ENCODE measurements at places on chromosomes 3 and 15.

DNA sequence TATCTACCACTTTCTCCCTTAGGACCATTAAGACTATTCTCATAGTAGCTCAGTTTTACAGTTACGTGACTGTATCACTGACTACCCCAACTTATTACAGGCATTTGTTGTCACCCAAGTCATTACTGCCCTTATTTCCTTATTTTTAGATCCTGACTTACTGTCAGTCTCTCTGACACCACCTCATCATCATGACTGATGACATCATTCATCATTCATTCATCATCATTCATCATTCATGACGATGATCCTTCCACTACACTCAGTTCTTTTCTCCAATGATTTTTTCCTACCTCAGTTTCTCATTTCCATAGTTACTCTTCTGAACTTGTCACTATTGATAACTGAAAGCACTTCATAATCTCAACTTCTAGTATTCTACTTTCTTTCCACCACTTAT, 83.8 kb downstream of the ADAM10 start:
- no peak for DNase-seq

DNA sequence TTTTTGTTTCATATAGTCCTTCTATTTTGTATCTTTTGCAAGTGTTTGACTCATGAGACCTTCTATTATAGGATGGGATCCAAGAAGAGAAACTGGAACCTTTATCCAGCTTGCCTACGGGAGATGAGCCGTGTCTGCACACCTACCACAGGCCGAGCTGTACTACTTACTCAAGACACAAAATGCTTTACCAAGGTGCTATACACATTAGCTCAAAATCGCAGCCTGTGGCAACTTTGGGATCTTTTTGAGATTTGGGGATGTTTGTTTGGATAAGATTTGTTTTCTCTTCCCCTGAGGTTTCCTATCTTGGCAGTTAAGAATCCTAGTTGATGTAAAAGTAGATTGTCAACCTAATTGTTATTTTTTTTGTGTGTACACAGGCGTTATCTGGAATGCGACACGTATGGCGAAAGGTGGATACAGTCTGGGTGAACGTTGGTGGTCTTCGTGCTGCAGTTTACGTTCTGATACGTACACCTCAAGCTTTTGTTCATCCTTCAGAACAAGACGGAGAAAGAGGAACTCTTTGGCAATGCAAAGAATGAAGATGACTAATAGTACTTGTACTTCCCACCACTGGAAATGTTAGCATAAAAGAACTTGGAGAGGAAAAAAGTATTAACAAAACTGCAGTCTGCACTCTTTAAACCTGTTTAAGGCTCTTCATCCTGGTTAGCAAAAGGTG, 13.1 kb upstream of the SETD5 start:
- peak; percentile 48 for DNase-seq

DNA sequence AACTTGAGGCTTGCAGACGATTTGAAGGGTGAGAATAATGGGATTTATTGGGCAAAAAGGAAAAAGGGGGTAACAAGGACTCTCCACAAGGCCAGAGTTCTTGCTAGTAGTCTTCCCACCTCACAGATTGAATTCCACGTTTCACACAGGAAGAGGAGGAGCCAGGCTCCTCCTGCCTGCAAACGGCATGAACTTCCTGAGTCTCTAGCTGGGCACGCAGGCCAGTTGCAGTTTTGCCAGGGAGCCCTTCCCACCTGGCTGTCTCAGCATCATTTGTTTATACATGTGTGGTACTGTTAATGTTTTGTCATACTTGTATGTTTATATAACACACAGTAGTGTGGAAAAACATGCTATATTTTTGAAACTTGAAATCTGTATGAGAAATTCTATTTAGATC, 155.0 kb downstream of the NLGN1 start:
- DNase-seq: no peak

- no peak for DNase-seq
Observed at GRCh38 chr3:117433427-117433826, 723.8 kb downstream of the TUSC7 start.

GRCh38 chr15:46955576-46955975, 761.7 kb upstream of the SEMA6D start:
- no peak for DNase-seq

GRCh38 chr15:40352281-40352901, 1.6 kb downstream of the PHGR1 start:
- no peak for DNase-seq

DNA sequence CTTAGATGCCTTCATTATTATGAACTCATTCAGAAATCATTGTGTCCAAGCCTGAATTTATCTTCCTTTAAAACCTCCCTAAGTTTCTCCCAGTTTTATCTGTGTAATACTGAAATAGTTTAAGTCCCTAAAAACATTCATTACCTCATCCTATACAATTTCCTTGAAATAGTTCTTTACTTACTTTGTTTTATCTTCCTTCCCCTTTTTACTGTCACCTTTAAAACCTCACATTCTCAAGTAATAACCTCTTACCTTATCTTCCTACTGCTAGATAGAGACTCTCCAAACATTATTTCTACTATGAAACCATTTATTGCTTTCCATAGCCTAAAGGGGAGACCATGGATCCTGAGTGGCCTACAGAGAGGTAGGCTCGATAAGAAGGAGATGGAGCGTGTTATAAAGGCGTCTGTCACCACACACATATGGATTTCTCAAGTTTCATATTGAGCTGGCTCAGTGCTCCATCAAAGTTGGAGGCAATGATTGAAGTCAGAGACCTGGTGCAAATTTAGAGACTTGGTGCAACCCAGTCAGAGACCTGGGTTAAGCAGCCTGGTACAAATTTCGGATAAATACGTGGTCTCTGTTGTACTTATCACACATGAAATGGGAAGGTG, 140.4 kb downstream of the NFKBIZ start:
- no peak for DNase-seq

- DNase-seq: no peak
Observed at GRCh38 chr3:124116906-124117305, 125.0 kb upstream of the ROPN1 start.

DNA sequence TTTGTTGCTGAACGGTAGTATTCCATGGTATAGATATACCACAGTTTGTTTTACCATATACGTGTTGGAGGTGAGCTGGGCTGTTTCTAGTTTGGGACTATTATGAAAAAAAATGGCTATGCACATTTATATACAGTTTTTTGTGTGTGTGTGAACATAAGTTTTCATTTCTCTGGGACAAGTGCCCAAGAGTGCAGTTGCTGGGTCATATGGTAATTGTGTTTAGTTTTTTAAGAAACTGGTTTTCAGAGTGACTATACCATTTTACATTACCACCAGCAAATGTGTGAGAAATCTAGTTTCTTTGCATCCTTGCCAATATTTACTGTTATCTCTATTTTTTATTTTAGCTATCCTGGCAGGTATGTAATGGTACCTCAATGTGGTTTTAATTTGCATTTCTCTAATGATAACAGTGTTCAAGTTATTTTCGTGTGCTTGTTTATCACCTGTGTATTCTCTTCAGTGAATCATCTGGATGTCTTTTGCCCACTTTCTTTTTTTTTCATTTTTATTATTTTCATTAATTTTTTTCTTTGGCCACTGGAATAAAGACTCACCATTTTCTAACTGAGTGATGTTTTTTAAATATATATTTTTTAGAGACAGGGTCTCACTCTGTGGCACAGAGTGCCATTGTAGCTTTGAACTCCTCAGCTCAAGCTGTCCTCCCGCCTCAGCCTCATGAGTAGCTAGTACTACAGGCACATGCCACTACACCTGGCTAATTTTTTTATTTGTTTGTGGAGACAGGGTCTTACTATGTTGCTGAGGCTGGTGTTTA, 75.3 kb downstream of the ZNF609 start:
- no peak for DNase-seq

- no peak for DNase-seq
Observed at GRCh38 chr3:194067949-194068362, 68.0 kb upstream of the HES1 start.

- DNase-seq: peak; percentile 18
Observed at GRCh38 chr3:194984066-194984465, 286.9 kb downstream of the XXYLT1 start.

DNA sequence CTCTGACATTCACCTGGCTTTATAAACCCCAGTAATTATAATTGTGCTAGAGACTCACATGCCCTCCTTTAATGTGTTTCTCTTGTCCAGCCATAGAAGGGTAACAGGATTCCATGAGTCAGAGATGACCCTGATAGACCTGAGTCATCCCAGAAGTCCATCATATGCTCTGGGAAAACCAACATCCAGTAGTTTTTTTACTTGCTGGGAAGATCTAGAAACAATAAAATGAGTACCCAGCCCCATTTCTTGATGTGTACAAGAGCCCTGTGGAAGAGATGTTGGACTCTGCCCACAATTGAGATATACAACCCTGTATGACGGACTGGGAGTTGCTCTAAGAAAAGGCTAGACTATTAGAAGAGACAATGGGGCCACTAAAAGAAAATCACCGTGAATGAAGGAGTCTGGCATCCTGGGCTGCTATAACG, 22.4 kb upstream of the THUMPD3 start:
- DNase-seq: peak; percentile 50

GRCh38 chr3:169104972-169105371, 558.5 kb downstream of the MECOM start:
- no peak for DNase-seq

DNA sequence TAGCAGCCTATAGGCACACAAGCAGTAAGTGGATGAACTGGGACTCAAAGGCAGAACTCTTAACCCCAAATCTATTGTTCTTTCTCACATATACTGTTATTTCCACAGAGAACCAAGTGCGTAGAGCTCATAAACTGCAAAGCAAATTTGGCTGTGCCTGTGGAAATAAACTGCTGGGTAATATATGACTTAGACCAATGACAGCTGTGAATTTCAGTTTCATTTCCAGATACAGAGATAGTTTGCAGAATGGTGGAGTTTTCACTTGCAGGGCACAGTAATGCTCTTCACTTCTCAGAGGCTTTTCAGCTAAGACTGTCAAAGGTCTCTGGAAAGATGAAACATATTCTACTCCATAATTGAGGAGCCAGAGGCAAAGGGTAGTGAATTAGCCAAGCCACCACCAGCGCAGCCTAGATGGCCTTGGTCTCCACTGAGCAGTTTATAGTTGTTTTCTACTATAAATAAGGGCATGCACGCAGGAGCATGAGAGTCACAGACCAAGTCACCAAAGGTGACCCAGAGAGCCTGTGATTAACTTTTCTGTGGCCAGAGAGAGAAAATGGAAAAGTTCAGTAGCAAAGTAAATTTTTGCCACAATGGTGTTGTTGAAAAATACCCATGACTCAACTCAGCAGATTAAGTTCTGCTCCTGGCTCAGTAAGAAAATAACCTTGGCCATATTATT, 180.7 kb upstream of the GRM7 start:
- DNase-seq: no peak

DNA sequence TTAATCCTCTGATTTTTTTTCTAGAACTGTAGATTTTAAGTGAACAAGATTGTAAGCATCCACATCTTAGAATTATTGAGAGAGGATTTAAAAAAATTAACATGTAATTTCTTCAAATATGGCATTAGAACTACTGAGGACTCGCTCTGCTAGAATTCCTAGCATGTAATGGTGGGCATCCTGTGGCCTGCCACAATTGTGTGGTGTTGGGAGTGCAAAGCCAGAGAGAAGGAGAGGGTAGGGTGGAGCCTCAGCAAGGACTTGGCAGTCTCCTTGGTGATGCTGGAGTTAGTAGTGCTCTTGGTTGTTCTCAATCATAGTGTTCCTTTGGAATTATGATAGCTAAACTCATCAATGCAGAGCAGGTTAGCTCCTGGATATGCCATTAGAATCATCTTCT, 443.9 kb upstream of the TBL1XR1 start:
- no peak for DNase-seq

GRCh38 chr15:55824857-55825613, 82.1 kb upstream of the PRTG start:
- DNase-seq: no peak

DNA sequence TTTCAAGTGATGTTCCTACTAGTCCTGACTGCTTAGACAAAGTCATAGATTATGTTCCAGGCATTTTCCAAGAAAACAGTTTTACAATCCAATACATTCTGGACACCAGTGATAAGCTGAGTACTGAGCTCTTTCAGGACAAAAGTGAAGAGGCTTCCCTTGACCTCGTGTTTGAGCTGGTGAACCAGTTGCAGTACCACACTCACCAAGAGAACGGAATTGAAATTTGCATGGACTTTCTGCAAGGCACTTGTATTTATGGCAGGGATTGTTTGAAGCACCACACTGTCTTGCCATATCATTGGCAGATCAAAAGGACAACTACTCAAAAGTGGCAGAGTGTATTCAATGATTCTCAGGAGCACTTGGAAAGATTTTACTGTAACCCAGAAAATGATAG, 3.8 kb downstream of the TIPARP start:
- no peak for DNase-seq

GRCh38 chr15:42324308-42324707, 35.0 kb upstream of the CAPN3 start:
- DNase-seq: no peak

GRCh38 chr15:40785814-40786213, 16.0 kb downstream of the C15orf62 start:
- DNase-seq: no peak

GRCh38 chr15:41937568-41937923, 34.8 kb downstream of the EHD4 start:
- DNase-seq: no peak

Measured in SJSA1 (cell line).